Esophagus mucosa (tissue), 1 donor: ENCODE measurements at places on chromosomes 2 and 18. TPM values are rescaled to one million over a fixed set of nuclear protein-coding genes. Genes with fewer than 3 reads are reported as not detected.

Gene GKN1
- not detected for total RNA-seq

Gene IL36RN
- total RNA-seq, result 64.1 TPM

Gene LAMA1
- 5.5 TPM for total RNA-seq

GRCh38 chr2:234075518-234075915 is 25.0 kb downstream of the SPP2 start:
- no peak for ATAC-seq

DNA sequence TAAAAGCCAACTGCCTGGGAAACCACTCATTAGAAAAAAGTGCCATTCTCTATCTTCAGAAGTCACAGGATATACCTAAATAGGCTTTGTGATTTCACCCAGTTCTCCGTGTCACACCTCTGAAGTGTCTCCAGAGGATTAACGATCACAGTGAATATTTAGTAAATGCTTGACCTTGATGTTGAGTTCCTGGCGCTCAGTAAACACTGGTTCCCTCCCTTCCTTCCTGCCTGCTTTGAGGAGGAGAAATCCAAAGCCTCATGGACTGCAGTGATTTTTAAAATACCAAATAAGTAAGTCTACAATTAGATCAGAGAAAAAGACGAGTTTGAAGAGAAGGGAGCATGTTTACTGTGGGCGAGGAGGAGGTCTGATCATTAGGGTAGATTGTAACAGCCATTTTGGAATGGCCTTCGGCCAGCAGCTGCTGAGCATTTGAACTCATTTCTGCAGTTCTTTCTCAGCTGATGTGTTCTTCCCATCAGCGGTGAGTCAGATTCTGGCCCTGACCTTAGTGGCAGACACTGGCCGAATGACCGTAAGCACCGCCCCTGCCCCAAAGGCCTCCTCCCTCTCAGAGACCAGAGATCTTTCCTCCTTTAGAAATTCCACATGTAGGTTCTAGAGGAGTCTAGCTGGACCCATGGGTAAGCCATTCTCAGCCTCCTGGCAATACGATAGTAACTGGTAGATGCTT is 62.1 kb upstream of the SLC16A14 start:
- ATAC-seq, result peak; percentile 57

DNA sequence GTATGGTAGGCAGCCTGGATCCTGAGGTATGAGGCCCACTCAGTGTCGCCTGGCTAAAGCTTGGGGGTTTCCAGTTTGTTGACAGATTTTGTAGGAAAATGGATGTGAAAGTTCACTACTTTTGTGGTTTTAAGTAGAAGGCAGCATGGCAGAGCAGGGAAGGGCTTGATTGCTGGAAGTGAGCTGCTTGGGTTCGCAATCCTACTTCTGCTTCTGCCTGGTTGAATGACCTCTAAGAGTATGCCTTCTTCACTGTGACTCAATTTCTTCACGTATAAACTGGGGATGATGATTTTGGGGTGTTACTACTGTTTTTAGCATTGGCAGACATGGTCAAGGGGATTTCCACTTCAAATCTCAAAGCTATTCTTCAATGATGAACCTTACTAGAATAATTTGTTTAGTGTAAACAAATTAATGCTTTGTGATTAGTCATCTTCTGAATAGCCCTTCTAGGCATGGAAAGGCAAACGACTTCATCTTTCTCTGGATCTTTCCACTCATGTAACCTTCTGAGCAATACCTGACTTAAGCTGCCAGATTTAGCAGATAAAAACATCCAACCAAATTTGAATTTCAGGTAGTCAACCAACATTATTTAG is 13.2 kb downstream of the BMP10 start:
- ATAC-seq, result no peak

- ATAC-seq, result no peak
Observed at GRCh38 chr2:236014408-236015131, 153.6 kb downstream of the GBX2 start.

DNA sequence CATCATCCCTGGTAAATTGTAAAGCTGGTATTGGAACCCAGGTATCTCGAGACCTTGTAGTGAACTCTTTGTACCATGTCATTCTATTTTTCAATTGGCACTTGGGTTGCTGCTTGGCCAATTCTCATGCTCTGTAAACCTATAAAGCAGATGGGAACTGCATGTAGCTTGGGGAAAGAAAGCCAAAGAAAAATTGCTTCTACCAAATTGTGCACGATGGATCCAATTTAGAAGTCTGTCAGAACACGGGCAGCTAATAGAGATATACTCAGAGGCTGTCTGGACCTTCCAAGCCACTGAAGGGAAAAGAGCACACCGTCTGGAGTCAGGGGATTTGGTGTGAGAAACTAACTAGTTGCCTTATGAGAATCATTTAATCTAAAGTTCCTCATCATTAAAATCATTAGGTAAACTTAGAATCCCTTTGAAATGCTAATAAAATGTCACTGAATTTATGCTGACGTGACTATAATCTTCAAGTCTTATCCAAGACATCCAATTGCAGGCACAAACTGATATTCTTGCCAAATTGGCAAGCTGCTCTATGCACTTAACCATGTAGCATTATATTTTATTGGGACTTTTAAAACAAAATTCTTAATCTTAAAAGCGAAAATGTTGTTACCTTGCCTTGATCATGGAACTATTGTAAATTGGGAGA is 206.8 kb downstream of the DCC start:
- ATAC-seq, result no peak
